Endodermal cell (in vitro differentiated cells): ENCODE measurements at places on chromosomes 3 and 15.

GRCh38 chr3:4532535-4533112 is 39.5 kb downstream of the ITPR1 start:
- no peak for DNase-seq

- DNase-seq, result peak; percentile 82
These were observed 603 bp downstream of the SCAPER start for GRCh38 chr15:76904461-76905012.

DNA sequence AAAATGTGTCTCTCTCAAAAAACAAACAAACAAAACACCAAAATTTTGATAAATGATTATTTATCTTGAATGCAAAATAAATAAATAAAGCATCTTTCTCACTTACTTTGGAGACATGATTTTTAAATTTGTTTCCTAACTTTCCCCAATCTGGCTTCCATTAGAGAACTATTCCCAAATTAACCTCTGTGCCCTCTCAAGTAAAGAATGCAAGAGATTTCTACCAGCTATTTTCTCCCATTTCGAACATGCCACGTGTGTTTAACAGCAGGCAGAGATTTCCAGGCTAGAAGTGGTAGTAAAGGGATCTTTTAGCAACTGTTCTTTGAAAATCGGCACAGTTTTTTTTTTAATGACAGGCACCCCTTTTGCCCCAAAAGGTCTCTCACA is 269.1 kb downstream of the SHQ1 start:
- no peak for DNase-seq

DNA sequence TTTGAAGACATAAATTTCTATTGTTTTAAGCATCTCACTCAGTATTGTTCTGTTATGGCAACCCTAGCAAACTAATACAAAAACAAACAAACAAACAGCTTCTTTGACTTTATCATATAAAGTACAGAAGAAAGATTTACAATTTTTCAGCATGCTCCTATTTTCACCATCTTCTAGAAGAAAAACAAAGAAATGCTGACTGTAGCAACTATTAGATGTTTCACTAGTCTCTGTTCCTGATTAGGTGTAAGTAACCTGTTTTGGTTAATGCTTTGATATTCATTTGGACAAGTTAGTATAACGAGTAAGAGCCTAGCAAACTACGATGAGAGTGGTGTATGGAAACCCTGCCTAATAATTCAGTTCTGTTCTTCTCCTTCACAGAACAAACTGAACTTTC is 478.5 kb downstream of the NAALADL2 start:
- DNase-seq, result no peak

GRCh38 chr15:39239562-39239961 is 341.3 kb upstream of the THBS1 start:
- DNase-seq, result no peak

DNA sequence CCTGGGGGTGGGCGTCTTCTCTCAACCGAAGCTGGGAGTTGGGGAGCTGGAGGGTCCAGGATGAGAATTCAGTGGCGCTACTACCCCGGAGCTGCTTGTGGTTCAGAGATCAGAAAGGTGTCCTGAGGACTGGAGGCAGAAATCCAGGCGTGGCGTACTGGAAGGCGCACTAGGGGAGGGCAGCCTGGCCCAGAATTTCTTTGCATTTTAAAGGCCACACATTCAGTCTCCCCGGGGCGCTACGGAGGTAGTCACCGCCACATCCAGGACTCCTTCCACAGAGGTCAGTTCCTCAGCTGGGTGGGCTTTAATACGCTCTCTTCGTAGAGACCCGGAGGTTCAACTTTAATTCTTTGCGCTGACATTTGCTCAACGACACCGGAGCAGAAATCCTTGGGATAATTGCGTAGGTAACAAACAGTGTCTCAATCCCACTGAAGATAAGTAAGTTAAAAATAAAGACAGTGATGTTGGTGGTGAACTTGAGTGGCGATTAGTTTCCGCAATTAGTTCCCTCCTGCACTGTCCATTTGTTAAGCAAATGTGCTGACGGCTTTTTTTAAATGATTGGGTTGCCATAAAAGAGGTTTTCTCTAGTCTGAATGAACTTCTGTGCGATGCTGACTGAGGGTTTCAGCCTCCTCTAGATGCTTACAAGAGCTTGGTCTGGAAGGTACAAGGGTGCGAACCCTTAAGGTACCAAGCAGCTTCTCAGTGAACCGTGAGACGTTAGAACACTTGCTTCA is 535 bp downstream of the MCTP2 start:
- DNase-seq, result no peak

GRCh38 chr3:120196333-120196732 is 88.7 kb downstream of the GPR156 start:
- no peak for DNase-seq

GRCh38 chr15:57297163-57297593 is 79.1 kb upstream of the CGNL1 start:
- no peak for DNase-seq

- peak; percentile 96 for DNase-seq
These were observed 140.5 kb upstream of the CADPS start for GRCh38 chr3:63015614-63016309.

DNA sequence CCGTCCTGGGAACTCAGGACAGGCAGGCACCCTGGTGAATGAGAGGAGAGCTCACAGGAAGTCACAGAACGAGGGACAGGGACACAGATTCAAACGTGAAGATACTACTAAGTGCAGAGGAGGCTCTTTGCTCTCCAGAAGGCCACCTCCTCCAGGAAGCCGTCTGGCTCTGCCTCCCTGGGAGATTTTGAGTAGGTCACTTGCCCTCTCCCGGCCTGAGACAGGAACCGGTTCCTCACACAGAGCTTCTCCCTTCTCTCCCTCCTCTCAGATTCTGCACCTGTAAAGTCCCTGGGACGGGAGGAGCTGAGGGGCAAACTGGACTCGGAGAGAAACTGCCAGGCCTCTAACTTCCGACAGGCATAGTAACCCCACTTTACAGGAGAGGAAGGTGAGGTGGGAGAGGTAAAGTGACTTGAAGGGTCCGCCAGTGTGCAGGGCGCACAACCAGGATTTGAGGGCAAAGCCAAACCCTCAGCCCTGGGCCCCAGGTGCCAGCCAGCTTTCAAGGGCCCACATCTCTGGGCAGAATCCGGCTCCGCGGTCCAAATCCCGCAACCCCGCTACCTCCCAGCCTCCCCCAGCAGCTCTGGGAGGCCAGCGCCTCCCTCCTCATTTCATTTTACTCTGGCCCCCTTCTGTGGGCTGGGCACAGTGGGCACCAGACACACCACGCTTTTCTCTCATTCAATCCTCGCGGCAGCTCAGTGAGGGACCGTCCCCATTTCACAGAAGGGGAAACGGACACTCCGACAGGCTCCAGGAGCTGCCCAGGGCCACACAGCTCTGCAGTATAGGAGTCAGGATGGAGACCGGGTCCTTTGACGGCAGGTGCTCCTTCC is 150.2 kb downstream of the SMAD6 start:
- DNase-seq, result peak; percentile 61

GRCh38 chr15:87752250-87752951 is 504.1 kb downstream of the NTRK3 start:
- DNase-seq, result no peak

GRCh38 chr15:35159170-35159569 is 74.1 kb upstream of the NANOGP8 start:
- no peak for DNase-seq

DNA sequence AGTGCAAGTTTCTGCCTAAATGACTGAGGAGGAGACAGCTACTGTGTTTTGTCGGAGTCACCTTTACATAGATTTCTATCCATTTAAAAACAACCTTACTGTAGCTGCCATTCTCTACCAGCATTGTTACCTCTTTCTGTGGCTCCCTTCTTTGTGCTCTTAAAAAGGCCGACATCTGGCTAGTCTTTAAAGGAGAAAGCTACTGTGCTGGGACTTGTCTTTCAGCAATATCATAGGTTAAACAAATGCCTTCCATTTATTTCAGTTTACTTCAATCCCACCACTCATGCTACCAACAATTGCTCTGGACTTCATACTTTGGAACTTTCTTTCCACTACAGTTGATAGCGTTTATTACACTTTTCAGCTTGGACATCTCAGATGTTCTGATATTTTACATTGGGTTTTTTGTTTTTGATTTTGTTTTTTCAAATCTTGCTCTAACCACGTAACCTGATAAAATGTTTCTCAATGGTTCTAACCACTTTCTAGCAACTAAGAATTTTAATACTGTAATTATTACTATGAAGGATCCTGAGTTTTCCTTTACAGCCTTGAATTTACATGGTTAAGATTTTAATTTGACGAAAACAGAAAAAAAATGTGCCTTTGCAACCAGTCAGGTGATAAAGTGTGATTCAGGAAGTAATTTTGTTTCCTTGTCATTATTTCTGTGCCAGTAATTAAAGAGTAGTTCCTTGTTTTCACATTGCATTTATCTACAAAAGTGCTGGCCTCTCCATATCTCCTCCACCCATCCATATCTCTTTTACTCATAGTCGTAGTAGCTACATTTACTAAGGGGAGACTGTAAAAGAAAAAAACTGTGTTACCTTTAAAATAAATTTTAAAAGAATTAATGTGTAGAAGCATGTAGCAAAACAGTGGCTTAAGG is 1.3 kb upstream of the CBLB start:
- DNase-seq, result no peak

DNA sequence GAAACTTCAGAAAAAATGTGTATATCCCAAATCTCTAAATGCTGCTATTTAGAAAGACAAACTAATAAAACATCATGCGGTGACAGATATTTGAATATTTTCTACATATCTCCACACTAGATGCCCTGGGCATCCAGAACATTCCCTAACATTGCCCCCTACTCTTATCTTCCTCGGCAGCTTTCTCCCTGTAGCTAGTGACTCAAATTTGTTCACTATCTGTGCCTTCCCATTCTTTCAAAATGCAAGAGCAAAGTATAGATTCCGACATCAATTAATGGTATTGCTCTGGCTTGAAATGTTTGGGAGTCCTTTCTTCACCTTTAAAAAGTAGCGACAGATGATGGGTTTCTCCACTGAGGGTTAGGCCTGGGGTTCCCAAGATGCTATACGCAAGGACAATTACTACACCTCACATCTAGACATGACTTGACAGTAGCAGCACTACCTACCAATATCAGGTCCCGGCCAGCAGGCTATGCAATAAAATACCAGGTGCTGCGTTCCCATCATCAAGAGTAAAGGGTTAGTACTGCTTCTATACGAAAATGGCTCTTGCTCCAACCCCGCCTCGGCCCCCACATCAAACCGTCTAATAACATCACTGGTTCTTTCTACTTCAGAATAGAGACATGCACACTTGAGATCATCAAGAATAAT is 631 bp downstream of the UBR1 start:
- DNase-seq, result no peak

DNA sequence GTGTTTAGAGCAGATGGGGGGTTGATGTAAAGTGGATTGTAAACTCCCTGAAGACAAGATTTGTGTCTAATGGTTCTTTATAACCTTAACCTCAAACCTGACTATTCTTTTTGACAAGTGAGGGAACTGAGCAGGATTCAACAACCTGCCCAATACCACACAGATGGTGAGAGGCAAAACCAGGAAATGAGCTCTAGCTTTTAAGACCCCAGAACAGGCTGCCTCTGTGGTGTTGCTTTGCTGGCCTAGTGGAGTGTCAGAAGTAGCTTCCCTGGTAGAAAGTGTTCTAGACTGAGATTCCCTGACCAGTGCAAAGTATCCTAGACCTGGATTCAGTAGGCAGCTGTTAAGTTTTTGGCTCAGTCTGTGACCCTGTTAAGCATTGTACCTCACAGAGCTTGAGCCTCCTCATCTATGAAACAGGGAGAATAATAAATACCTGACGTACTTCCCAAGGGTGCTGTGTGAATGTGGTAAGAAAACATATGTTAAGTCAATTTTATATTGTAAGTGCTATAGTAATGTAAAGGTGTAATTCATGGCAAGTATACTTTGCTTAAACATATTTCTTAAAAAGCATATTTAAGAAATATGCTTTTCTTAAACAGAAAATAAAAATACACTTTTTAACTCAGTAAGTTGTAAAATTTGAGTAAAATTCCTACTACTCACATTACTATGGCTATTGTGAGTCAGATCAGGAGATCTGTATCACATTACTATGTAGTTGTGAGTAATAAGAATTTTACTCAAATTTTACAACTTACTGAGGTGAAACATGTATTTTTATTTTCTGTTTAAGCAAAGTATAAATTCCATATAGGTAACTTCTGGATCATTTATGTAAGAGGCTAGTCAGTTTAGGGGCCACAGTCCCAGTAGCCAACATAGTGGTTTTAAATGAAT is 8.8 kb downstream of the GPR87 start:
- no peak for DNase-seq

DNA sequence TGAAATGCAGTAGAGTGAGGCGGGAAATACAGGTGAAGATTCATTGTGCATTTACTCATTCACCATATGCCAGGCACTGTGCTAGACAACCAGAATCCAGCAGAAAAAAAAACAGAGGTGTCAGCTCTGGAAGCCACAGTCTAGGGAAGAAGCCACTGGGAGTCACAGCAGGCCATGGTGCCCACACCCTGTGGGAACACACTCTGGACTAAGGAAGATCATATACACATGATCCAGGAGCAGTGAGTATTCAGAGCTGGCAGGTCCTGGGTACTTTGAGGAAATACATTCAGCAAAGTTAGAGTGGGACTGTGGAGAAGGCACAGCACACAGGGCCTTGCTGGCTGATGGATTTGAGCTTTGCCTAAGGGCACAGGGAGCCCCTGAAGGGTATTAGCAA is 14.8 kb downstream of the FAM240A start:
- no peak for DNase-seq

DNA sequence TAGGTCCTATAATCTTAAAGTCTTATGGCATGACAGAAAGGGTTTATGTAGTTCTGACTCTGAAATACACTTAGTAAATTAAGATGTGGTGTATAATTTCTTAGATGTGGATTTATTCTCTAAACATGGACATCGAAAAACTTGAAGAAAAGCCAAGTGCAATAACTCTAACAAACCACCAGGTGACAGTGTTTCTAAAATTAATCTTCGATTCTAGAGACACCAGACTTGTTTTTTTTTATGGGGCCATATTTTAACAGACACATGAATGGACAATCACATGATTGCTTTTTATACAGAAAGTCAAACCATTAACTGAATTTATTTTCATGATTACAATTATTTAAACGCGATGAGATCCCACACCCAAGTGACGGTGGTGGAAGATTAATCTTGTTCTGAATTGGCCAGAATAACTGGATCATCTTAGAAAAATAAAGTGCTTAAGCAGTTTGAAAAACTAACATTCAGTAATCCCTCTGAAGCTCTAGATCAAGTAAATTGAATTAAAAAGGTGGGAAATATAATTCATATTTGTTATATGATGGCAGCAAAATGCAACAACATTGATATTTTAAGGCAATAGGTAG is 305.1 kb downstream of the LSAMP start:
- DNase-seq, result no peak

GRCh38 chr3:178203165-178203564 is 333.1 kb upstream of the KCNMB2 start:
- no peak for DNase-seq

- DNase-seq, result no peak
These were observed 101.4 kb downstream of the TNIK start for GRCh38 chr3:171358881-171359198.

GRCh38 chr3:108283006-108283405 is 13.3 kb upstream of the HHLA2 start:
- no peak for DNase-seq
